NCI-H69 (cell line): ENCODE measurements at places on chromosomes 7 and 10.

- no peak for DNase-seq
Observed at GRCh38 chr10:43127442-43127841, 10.8 kb upstream of the CSGALNACT2 start.

- no peak for DNase-seq
Observed at GRCh38 chr7:101917566-101917965, 100.1 kb downstream of the CUX1 start.

- no peak for DNase-seq
Observed at GRCh38 chr10:42879380-42880254, 97.0 kb downstream of the BMS1 start.

DNA sequence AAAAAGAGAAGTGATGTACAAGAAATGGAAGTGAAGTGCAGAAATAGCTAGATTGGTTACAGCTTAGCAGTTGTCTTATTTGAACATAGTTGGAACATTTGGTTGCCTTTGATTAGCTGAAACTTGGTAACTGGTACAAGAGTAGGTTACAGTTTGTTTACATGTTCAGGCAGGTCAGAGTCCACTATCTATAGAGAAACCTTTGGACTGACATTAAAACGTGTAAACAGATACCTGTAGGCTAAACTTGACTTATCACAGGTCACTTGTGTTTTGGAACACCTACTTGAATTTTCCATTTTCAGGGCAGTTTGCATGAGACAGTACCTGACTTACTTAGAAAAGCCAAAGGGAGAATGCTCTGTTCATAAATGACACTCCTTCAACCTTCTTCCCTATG is 28.5 kb upstream of the CYP2C8 start:
- DNase-seq = no peak

- DNase-seq = no peak
Observed at GRCh38 chr7:84055904-84056605, 138.5 kb downstream of the SEMA3A start.

- DNase-seq = no peak
Observed at GRCh38 chr10:4834898-4835405, 8.9 kb downstream of the AKR1E2 start.

- DNase-seq = no peak
Observed at GRCh38 chr10:15605740-15606369, 113.9 kb downstream of the ITGA8 start.
